WTC11 (cell line): ENCODE measurements at places on chromosomes 16 and 17. TPM values are rescaled to one million over a fixed set of nuclear protein-coding genes. Genes with fewer than 3 reads are reported as not detected.

Gene NTN1
- total RNA-seq, result 3.0 to 5.5 TPM (median 3.1 TPM) in 3 replicates

Gene FASN
- 611 to 742 TPM (median 654 TPM) in 3 replicates for total RNA-seq

Gene PIPOX
- 32.4 to 34.2 TPM (median 34.1 TPM) in 3 replicates for total RNA-seq

DNA sequence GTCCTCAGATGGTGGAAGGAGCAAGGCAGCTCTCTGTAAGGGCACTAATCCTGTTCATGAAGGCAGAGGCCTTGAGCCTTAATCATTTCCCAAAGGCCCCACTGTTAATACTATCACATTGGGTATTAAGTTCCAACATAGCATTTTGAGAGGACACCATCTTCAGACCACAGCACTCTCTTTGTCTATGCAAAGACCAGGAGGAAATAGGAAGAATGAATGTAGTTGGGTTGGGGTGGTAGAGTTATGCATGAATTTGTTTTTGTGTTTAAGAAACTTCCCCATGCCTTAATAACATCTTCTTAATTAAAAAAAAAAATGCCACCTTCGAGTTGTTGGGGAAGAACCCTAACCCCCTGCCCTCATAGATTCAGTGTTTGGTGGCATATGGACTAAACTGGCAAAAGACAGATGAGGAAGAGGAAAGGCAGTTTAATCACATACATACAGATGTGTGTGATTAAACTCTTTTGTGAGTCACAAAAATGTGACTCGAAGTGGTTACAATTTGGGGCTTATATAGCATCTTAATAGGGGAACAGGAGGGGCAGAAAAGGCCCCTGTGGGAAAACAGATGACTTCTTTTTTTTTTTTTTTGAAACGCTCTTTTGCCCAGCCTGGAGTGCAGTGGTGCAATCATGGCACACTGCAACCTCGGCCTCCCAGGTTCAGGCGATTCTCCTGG, 35.0 kb upstream of the SLC5A10 start:
- H3K27me3 ChIP-seq, result no peaks in the 10 kb centered on the region
- H3K27ac ChIP-seq, result no peak overlapping the region
- DNase-seq, result no peak
- H3K4me3 ChIP-seq, result no peak overlapping the region
- peaks cover 50% of the 10 kb centered on the region for H3K36me3 ChIP-seq
- no peaks in the 10 kb centered on the region for H3K4me1 ChIP-seq

Gene PLCG2
- 7.0 to 8.7 TPM (median 8.6 TPM) in 3 replicates for total RNA-seq

GRCh38 chr16:89393738-89394406, 96.5 kb downstream of the ANKRD11 start:
- no peak for DNase-seq
- H3K4me1 ChIP-seq, result peaks cover 65% of the 10 kb centered on the region
- no peak overlapping the region for H3K4me3 ChIP-seq
- no peaks in the 10 kb centered on the region for H3K27me3 ChIP-seq
